ENCODE measurements at places on chromosomes 7 and 10.
A peak's percentile ranks its signal among the peaks of the same experiment; 100 is the strongest.

DNA sequence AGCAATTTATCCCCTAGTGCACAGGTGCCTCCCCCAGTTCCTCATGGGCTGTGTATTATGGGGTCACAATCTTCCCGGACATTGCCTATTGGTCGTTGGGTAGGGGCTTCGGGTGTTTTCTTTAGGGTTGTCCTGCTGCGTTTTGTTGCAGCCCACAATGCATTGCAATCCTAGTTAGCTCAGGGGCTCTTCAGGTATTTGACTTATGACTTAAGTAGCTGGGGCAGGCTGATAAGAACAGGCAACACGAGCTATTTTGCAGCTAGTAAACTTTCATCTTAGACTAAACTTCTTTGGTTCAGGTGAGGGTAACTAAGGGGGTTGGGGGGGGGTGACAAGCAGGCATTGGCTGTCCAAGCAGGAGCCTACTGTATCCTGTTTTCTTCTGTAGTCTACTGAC lies 158.5 kb downstream of the TPST1 start:
- DNase-seq: no peak
- no peak overlapping the region for H3K27ac ChIP-seq
- H3K27me3 ChIP-seq: no peaks in the 10 kb centered on the region
- peaks cover under 1% of the 10 kb centered on the region for H3K36me3 ChIP-seq
- H3K4me1 ChIP-seq: peaks cover 6% of the 10 kb centered on the region

DNA sequence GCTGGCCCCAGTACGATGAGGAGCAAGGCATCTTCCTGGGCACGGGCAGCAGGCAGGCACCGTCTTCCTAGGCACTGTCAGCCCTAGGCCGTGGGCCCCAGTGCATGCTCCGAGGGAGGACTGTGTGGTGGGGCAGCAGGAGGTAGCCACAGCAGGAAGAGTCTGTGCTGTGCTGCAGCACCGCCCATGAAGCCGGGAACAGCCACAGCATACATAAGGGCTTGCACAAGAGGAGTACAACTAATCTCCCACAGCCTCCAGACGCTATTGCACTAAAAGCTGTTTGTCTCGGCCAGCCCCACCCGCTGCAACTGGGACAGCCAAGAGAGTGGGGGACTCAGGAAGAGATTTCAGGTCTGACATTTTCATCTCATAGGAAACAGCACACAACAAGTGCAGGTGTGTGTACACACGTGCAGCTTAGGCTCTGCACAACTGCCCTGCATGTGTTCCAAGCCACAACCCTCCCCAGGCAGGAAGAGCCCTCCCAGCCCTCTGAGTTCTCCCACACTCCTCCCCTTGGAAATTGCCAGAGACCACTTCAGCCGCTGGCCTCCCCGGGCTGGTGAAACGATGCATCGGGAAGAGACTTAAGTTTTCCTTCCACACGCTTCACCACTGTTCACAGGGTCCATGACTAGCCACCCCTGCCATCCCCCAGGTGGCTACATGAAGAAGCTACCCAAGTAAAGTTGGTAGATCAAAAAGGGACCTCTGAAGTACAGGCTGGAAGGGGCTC lies 88.1 kb upstream of the DDC start:
- no peak overlapping the region for H3K4me3 ChIP-seq
- H3K27me3 ChIP-seq: no peaks in the 10 kb centered on the region
- peak overlapping the region; percentile 59 for H3K27ac ChIP-seq
- peaks cover 63% of the 10 kb centered on the region for H3K4me1 ChIP-seq
- H3K36me3 ChIP-seq: peaks cover 13% of the 10 kb centered on the region

GRCh38 chr10:69826789-69827554 lies 25.3 kb downstream of the COL13A1 start:
- H3K27me3 ChIP-seq: no peaks in the 10 kb centered on the region
- DNase-seq: no peak
- H3K4me1 ChIP-seq: peaks cover 5% of the 10 kb centered on the region
- H3K4me3 ChIP-seq: no peak overlapping the region

GRCh38 chr10:66882271-66882670 lies 43.6 kb upstream of the LRRTM3 start:
- no peaks in the 10 kb centered on the region for H3K36me3 ChIP-seq
- peaks cover 7% of the 10 kb centered on the region for H3K27me3 ChIP-seq

DNA sequence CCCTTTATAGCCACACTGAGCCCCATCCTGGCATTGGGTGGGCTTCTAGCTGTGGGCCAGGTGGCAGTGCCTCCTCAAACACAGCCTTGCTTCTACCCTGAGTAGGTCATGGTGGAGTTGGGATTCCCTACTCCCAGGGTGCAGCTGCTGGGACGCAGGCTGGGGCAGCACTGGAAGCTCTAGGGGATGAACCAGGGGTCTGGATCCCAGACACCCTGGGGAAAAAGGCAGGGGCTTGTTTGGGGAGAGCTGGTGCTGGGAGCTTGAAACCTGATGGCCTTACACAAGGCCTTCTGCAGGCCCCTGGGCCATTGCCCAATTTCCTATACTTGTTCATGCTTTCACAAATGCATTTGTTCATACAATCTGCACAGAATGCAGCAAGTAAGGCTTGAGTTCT lies 103.7 kb upstream of the CTBP2 start:
- DNase-seq: no peak
- no peaks in the 10 kb centered on the region for H3K4me1 ChIP-seq
- H3K27me3 ChIP-seq: peaks cover 2% of the 10 kb centered on the region
- H3K27ac ChIP-seq: no peak overlapping the region

DNA sequence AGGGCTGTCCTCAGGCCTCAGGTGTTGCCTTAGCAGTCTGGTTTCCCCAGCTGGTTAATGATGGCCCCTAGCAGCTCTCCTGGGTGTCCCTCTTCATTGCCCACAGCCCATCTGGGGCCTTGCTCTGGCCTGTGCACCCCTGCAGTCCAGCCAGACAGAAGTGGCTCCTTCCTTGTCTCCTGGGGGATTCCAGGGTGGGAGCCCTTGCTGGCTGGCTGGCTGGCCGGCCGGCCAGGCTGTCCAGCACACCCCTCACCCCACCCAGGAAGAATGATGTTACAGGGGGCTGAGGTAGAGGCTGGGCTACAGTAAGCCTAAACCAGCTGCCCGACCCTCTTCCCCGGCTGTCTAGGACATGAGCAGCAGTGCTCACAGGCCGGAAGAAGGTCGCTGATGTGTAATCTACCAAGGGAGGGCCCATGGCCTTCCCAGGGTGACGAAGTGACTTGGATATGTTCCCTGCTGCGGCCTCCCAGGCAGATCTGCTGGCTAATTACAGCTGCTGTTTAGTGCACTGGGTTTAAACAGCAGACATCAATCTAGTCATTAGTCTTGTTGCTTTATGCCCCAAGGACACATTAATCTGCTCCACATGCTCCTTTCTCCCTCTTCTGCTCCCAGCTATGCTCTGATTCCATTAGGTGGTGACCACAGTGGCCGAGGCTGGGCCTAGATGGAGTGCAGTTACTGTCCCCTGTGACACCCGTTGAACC lies 53.8 kb upstream of the LRRC4 start:
- no peak overlapping the region for H3K4me3 ChIP-seq
- H3K27ac ChIP-seq: no peak overlapping the region
- H3K4me1 ChIP-seq: peaks cover 4% of the 10 kb centered on the region

GRCh38 chr10:93917064-93917391 lies 23.2 kb downstream of the SLC35G1 start:
- H3K4me3 ChIP-seq: no peak overlapping the region
- DNase-seq: no peak

DNA sequence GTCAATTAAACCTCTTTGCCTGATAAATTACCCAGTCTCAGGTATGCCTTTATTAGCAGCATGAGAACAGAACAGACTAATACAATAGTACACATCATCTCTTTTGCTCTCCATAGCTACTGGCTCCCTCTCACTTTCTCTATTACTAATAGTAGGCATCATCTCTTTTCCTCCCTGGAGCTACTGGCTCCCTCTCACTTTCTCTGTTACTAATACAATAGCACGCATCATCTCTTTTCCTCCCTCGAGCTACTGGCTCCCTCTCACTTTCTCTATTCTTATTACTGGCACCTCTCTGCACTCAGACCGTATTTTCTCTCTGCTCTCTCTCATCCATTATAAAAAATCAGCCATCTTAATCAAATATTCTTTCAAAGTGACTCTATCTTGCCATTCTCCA lies 37.1 kb downstream of the SLC25A13 start:
- peaks cover 6% of the 10 kb centered on the region for H3K36me3 ChIP-seq
- no peak overlapping the region for H3K4me3 ChIP-seq
- H3K27me3 ChIP-seq: no peaks in the 10 kb centered on the region
- no peak for DNase-seq
- peaks cover 11% of the 10 kb centered on the region for H3K4me1 ChIP-seq
- no peak overlapping the region for H3K27ac ChIP-seq

DNA sequence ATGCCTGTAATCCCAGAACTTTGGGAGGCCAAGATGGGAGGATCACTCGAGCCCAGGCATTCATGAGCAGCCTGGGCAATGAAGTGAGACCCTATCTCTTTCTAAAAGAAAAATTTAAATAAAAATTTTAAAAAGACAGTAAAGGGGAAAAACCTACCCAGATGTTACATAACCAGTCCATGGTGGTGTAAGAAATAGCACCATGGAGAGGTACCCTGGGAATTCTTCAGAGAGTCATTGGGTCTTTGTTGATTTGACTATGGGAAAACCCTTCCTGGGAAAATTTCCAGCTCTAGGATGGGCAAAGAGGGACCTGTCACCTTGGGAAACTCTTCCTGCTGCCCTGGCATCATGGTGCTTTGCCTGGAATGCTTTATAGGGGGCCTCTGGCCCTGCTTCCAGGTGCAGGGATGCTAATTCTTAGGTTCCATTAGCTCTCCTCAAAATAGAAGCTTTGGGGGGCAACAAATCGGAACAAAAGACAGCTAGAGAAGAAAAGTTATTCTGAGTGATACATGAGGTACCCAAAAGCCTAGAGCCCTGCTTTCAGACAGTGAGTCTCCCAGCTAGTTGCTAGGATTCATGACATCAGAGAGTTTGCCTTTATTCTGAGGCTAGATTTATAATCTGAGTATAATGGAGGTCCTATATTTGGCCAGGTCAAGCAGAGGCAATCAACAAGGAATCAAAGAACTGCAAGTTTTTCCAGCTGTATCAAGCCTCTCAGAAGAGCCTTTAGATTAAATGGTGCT lies 10.1 kb downstream of the CCDC136 start:
- no peak for DNase-seq
- peaks cover 4% of the 10 kb centered on the region for H3K36me3 ChIP-seq
- peaks cover 11% of the 10 kb centered on the region for H3K4me1 ChIP-seq

GRCh38 chr10:57823398-57823797 lies 444.3 kb downstream of the IPMK start:
- no peak for DNase-seq
- H3K4me1 ChIP-seq: no peaks in the 10 kb centered on the region
- H3K36me3 ChIP-seq: no peaks in the 10 kb centered on the region
- H3K4me3 ChIP-seq: no peak overlapping the region
- peaks cover 3% of the 10 kb centered on the region for H3K27me3 ChIP-seq

GRCh38 chr7:44748948-44749731 lies 493 bp downstream of the ZMIZ2 start:
- H3K27ac ChIP-seq: peak overlapping the region; percentile 65
- no peaks in the 10 kb centered on the region for H3K27me3 ChIP-seq
- DNase-seq: peak; percentile 87
- H3K4me3 ChIP-seq: peak overlapping the region; percentile 86

DNA sequence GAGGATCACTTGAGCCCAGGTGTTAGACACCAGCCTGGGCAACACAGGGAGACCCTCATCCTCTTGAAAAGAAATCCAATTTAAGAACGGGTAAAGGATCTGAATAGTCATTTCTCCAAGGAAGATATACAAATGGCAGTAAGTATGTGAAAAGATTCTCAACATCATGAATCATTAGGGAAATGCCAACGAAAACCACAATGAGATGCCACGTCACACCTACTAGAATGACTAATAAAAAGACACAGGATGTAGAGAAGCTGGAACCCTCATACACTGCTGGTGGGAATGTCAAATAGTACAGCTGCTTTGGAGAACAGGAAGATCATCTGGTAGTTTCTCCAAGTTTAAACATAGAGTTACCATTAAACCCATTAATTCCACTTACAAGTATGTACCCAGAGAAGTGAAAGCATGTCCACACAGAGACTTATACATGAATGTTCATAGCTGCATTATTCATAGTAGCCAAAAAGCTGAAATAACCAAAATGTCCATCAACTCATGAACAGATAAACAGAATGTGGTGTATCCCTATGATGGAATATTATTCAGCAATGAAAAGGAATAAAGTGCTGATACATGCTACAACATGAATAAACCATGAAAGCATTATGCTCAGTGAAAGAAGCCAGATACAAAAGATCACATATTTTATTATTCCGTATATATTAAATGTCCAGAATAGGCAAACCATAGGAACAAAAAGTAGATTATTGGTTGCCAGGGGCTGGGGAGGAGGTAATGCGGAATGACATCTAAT lies 13.1 kb upstream of the ZMIZ2 start:
- DNase-seq: no peak
- peaks cover 29% of the 10 kb centered on the region for H3K4me1 ChIP-seq
- H3K36me3 ChIP-seq: no peaks in the 10 kb centered on the region
- H3K4me3 ChIP-seq: no peak overlapping the region
- no peaks in the 10 kb centered on the region for H3K27me3 ChIP-seq
- H3K27ac ChIP-seq: peak overlapping the region; percentile 97
